WERI-Rb-1 (cell line): ENCODE measurements at places on chromosomes 6 and 20.
A peak's percentile ranks its signal among the peaks of the same experiment; 100 is the strongest.

DNA sequence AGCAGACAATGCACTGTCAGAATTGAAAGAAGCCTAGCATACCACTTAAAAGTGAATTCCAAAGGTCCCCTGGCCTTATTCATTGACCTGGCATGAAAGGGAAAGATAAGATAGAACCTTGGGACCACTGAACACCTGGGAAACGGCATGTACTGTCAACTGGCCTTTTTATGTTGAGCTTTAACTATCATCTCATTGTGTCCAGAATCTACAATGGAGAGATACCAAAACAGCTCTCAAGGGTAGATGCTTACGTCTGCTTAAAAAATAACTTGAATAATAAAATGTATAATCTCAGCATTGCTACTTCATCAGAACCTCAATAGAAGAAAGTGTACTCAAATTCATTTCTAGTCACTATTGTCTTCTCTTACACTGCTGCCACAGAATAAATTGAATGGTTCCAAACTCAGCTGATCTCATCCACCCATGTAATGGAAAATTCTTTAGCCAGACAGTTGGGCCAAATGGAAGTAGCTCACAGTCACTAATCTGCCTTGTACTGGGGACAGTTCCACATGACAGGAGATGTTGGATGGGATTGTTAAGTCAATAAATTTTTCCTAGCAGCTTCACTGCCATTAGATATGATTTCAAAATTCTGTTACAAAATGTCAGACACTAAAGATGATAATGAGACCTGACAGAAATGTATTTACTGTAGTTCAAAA lies 93.8 kb downstream of the MLIP start:
- DNase-seq: no peak

DNA sequence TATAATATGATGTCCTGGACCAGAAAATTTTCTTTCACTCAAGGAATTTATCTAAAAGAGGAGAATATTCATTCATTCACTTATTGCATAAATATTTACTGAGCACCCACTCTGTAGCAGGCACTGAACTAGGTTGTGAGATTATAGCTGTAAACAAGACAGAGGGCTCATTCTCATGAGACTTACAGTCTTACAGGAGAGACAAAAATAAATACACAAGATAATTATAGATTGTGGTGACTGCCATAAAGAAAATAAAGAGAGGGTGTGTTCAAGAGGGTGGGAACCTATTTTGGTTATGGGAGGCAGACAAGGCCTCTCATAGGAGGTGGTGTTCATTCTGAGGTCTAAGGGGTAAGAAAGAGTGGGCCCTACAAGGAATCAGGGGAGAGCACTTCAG lies 109.9 kb upstream of the SUPT3H start:
- no peak for DNase-seq

DNA sequence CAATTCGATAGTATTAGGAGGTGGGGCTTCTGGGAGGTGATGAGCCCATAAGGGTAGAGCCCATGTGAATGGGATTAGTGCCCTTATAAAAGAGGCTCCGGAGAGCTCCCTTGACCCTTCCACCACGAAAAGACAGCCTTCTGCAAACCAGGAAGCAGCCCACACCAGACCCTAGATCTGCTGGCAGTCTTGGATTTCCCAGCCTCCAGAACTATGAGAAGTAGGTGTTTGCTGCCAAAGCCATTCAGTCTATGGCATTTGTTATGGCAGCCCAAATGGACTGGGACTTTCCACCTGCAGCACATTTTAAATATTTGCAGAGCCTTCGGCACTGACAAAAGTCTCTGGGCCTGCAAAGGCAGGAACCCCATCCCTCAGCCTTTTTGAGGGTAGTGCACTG lies 11.8 kb upstream of the SFT2D1 start:
- no peak for DNase-seq

DNA sequence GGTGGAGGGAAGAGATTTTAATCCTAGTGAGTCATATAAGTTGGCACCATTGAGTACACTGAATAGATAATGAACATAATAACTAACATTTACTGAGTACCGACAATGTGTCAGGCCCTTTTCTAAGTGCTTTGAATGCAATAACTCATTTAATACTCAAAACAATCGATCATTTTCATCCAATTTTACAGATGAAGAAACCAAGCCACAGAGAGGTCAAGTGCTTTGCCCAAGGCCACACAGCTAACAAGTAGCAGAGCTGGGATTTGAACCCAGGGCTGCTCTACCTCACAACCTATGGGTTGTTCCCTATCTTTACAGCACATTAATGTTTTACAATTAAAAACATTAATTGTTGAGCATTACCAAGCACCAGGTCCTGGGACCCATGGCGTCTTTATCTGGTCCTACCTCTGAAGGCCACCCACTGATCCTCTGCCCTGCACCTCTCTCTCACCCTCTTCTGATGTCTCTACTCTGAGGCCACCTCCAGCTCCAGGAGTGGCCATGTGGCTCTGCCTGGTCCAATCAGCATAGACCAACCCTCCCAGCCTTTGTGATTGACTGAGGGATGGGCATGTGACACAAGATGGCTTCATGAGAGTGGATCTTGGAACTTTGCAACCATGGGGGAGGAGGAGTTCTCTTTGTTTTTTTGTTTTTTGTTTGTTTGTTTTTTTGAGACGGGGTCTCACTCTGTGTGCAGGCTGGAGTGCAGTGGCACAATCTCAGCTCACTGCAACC lies 83.9 kb downstream of the KCNB1 start:
- no peak for DNase-seq

GRCh38 chr20:39480276-39481043 lies 518.3 kb downstream of the DHX35 start:
- no peak for DNase-seq

DNA sequence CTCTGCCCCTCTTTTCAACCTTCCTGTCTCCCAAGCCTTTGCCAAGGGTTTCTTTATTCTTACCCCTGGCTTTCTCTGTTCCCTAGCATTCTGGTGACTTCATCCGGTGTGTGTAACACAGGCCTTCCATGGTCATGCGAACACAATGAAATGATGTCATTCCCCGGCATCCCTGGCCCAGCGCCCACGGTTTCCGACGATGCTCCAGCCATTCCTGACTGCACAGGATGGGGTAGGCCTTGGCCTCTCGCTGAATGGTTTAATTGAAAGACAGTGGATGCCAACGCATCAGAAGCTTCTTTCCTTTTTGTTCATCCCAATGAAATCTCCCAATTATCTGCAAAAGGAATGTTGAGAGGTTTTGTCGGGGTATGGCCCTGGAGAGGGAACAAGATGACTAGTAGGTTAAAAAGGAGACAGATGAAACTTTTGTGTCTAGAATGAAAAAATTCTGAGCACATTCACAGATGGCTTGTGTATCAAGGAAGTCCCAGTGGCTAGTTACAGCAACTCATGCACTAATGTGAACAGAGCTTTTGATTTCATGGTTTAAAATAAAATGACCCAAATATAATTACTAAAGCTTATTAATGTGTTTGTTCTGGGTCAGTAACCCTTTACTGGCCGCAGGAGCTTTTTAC lies 655.0 kb downstream of the QKI start:
- DNase-seq: no peak

DNA sequence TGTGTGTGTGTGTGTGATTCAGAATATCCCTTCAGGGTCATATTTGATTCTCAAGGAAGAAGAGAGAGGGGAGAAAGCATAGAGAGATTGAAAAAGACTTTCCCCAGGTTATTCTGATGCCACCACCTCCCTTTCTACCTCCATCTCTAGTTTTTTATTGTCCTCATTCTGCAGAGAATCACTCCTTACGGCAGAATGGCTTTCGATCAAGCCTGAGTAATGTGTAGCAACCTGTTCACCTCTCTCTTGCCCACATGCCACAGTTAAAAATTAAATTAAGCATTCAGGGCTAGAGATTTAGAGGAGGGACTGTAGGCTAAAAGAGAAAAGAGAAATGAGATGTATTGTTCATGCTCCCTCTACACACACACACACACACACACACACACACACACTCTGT lies 18.1 kb downstream of the KLHL32 start:
- no peak for DNase-seq

GRCh38 chr20:51134405-51134804 lies 111.5 kb upstream of the KCNG1 start:
- no peak for DNase-seq

DNA sequence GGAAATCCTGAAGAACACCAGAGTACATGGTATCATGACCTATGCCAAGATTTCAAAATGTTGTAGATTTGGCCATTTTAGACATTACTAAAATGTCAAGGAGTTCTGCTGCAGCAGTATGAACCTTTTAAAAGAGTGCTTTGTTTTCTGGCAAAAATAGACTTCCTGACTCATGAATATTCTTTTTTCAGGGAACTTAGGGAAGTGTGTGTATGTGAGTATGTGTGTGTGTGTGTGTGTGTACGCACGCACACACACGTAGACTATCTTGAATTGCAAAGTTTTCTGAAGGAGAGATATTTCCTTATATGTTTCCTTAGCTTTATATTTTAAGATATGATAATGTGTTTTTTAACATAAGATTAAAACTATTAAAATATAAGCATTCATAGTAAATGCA lies 161.2 kb downstream of the HS3ST5 start:
- DNase-seq: no peak

DNA sequence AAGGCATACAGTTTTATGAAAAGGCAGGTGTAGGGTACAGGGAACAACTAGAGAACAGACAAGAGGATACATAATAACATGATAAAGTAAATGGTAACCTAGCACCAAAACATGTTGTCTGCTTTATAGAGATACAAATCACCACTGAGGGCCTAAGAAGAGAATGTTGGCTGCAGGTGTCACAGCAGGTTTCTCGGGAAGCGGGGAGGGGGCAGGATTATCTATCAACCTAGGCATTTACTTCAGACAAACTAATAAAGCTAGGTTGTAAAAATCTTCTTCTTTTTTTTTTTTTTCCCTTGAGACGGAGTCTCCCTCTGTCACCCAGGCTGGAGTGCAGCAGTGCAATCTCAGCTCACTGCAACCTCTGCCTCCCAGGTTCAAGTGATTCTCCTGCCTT lies 22.7 kb downstream of the PIM1 start:
- DNase-seq: no peak

DNA sequence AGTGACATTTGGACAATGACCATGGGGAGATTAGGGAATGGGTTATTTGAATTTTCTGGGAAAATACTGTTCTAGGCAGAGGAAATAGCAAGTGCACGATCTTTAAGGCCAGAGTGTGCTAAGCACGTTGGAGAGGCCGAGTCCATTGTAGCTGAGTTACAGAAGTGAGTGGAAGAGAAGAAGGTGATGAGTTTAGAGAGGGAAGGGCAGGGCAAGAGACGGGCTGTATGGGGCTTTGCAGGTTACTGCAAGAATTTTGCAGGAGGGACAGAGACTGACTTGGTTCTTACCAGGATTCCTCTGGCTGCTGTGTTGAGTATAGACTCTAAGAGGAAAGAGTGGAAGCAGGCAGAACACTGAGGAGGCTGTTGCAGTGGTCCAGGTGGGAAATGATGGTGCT lies 1.1 kb upstream of the NCOA3 start:
- no peak for DNase-seq

- no peak for DNase-seq
These were observed 47.4 kb downstream of the LGSN start for GRCh38 chr6:63272397-63272796.

GRCh38 chr6:17980329-17980728 lies 7.1 kb downstream of the KIF13A start:
- DNase-seq: no peak

GRCh38 chr6:25637960-25638434 lies 14.0 kb upstream of the SCGN start:
- no peak for DNase-seq

DNA sequence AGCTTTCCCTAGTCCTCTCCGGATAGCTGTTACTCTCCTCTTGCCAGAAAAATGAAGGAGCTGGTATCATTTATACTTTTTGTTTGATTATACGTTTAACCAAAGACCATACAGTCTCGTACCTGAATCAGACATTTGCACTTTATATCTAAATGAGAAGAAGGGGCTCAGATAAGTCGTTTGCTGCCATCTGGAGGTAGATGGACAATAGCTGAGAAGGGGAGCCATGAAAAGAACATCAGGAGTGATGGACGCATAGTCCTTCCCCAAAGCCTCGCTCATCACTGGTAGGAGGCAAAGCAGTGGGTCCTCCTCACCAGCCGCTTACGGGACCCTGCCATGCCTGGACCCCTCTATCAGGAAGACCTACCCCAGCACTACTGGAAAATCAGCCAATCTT lies 45.4 kb downstream of the RPF2 start:
- DNase-seq: no peak

DNA sequence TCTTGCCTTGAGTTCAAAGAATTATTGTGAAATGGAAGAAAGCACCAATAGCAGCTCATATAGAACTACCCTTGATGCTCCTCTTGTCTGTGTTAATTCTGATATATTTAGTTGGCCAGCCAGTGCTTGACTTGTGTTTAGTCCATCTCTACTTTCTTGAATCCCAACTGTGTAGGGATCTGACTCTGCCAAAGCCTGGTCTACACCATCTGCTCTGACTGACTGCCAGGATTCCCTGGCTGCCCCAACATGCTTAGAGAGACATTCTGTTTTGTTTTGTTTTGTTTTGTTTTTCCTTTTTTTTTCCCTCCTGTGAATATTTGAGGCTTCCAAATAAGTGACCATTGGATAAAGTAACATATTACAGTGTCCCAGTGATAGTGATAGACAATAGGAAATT lies 953.7 kb upstream of the MANEA start:
- DNase-seq: no peak

- DNase-seq: no peak
These were observed 341.8 kb downstream of the CDKAL1 start for GRCh38 chr6:20876036-20876435.

- DNase-seq: peak; percentile 28
These were observed 789.6 kb upstream of the EYS start for GRCh38 chr6:66496659-66497058.

GRCh38 chr6:2744209-2744771 lies 6.4 kb downstream of the MYLK4 start:
- DNase-seq: no peak

- DNase-seq: no peak
These were observed 4.0 kb downstream of the TNFRSF6B start for GRCh38 chr20:63700199-63701050.

GRCh38 chr6:31352310-31352682 lies 4.7 kb downstream of the HLA-B start:
- DNase-seq: no peak

DNA sequence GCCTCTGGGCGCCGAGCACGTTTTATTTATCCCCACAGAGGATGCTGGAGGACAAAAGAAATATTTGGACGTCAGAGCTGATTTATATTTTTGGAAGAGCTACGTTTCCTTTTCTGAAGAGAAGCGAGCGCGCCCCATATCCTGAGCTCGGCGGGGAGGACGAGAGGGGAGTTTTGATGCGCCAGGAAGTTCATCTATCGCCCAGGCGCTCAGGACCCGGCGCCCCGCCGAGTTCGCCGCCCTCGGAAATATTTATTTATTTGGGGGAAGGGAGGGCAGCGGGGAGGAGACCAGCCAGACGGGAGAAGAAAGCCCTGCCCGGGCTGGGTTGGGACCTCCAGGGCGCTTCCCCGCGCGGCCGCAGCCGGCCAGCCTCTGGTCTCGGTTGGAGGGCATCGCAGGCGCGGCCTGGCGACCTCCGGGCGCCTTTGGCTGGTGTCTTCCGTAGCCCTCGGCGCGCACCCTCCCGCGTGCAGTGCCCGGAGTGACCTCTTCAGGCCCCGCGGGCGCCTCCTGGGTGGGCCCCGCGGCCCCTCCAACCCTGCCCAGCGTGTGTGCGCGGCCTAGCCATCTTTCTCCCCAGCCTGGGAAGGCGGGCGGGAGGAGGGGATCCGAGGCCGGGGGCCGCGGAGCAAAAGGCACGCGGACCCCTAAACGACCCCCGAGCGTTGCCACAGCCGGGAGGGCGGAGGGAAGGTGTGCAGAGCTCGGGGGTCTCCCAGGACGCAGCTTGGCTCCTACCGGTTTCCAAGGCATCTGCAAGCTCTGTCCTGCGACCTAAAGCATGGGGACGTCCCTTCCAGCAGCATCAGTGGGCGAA lies 5.4 kb upstream of the FOXF2 start:
- DNase-seq: no peak

- no peak for DNase-seq
These were observed 19.5 kb upstream of the RALGAPA2 start for GRCh38 chr20:20731945-20732296.
